Stimulated activated CD4-positive, alpha-beta T cell treated with anti-CD3 and anti-CD28 coated beads, TNF-alpha, amount 100 ng/mL, for 1 hour (primary cell): ENCODE measurements at places on chromosomes 3 and 15.

GRCh38 chr3:122563717-122564025, 429 bp downstream of the PARP9 start:
- no peak for DNase-seq

DNA sequence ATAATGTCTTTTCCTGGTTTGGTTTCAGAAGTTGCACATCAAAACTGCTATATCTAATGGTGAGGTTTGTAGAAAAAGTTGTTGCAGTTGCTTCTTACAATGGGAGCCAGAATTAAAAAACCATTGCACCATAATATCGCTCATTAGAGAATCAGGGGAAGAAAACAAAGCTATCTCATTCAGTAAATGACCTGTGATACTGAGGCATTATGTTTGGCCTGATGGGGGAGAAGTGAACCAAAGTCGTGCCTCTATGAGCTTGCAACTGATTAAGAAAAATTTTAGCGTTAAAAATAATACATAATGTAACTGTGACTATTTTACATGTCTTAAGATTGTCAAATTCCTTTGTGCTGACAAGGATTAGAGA, 60.2 kb upstream of the ARHGEF26 start:
- no peak for DNase-seq

- DNase-seq: no peak
These were observed 52.7 kb downstream of the MITF start for GRCh38 chr3:69791919-69792399.

GRCh38 chr15:61794276-61794675, 266.0 kb downstream of the VPS13C start:
- no peak for DNase-seq

GRCh38 chr3:185763347-185764005, 61.4 kb downstream of the IGF2BP2 start:
- no peak for DNase-seq

DNA sequence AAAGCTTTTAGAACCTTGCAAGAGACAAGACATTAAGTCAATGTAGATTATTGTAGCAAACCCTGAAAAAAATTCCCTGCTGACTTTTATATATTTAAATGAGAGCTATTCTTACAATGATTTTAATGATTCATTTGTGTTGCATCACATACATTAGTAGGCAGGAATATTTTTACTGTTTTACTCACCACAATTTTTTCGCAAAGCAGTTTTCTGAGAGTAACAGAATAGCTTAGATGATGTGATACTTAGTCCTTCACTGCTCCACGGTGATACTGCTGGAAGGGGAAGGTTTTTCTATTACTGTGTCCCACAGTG, 43.9 kb upstream of the CLRN1 start:
- no peak for DNase-seq
